ENCODE measurements at places on chromosomes 1 and 21. TPM values are rescaled to one million over a fixed set of nuclear protein-coding genes. Genes with fewer than 3 reads are reported as not detected.

GRCh38 chr1:117814856-117815797, 114.3 kb downstream of the GDAP2 start:
- no peak for DNase-seq

GRCh38 chr1:38867208-38867607, 5.9 kb downstream of the MYCBP start:
- no peak for DNase-seq

DNA sequence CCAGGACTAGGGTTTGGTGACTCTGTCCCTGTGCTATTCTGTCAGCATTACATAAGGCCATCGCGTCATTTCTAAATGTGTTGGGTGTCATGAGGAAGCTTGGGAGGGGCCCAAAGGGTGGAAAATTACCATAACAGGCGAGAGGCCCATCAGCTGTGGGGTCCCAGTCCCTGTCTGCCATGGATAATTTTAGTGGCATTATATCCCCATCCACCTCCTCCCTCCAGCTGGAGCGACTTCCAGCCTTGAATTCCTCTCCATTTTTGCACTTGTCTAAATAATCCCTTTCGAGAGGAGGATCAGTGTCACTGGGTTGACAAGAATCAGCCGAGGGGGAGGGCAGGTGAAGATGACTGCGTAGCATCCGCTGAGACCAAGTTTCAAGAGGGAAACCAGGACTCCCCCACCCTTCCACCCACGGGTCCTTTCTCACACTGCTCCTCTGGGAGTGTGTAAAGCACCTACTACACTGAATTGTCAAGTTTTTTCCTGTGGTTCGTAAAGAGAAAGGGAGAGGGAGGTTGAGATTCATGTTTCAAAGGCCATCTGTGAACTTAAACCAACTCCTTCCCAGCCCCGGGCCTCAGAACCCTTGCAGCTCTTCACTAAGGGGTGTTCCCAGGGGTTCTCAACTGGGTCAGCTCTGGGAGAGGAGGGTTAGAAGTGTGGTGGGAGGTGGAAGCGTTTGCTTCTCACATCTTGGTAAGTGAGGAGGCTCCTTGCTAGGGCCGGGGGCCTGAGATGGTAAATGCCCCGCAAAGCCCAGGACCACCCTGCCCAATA, 29.2 kb downstream of the VASH2 start:
- peak; percentile 27 for DNase-seq

- peak; percentile 92 for DNase-seq
These were observed 83.9 kb upstream of the EDEM3 start for GRCh38 chr1:184838504-184838951.

DNA sequence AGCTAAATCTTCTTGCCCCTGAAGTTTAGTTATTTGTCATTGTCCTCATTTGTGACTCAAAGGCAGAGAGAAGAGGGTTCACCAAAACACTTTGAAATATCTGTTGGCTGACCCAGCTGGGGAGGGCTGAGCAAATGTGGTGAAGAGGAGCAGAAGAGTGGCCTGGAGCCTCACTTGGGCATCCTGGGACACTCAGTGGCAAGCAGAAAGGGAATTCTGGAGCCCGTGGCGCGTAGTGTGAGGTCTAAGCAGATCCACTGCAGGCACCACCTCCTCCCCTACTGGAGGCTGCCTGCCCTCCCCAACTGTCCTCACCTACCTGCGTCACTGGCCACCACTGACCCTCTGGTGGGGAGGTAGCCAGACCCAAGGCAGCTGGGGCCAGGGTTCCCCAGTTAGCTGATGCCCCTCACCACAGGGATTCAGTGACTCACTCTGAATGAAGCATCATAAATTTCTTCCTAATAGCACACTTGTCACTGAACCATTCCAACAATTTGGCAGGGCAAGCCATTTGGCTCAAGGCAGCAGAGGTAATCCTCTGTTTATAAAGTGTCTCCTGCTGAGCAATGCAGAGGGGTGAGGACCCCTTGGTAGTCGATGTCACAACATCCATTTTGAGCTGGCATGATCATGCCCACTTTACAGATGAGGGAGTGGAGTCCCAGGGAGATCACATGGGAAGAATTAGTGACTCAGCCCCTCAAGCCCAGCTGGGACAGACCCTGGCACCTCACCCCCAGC, 80.3 kb downstream of the NENF start:
- no peak for DNase-seq

DNA sequence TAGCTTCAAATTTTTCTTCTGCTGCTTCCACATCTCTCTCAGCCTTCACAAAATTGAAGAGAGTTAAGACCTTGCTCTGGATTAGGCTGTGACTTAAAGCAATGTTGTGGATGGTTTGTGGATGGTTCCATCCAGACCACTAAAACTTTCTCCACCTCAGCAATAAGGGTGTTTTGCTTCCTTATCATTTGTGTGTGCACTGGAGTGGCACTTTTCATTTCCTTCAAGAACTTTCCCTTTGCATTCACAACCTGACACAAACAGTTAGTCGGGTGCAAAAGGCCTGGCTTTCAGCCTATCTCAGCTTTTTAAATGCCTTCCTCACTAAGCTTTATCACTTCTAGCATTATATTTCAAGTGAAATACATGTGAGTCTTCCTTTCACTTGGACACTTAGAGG, 30.3 kb downstream of the DENND1B start:
- no peak for DNase-seq

GRCh38 chr1:231351816-231352215, 13.7 kb downstream of the SPRTN start:
- DNase-seq, result no peak

- peak; percentile 19 for DNase-seq
These were observed 219.1 kb upstream of the ZC3H12A start for GRCh38 chr1:37255136-37255795.

DNA sequence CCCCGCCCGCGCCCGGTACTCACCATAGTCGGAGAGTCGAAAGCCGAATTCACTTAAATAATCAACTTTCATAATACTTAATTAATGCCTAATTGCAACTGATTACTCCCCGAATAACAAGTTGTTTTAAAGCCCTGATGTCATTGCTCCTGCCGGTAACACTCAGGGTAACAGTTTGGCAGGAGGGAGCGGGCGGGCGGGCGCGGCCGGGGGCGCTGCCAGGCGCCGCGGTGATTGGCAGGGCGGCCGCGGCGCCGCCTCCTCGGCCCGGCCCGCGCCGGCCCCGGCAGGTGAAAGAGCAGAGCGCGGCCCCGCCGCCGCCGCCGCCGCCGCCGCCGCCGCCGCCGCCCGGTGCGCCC, 102.2 kb downstream of the CASZ1 start:
- no peak for DNase-seq

The KCND3 gene
- 2.1 TPM for polyA plus RNA-seq

- no peak for DNase-seq
These were observed 196.7 kb downstream of the HLX start for GRCh38 chr1:221075911-221076310.

DNA sequence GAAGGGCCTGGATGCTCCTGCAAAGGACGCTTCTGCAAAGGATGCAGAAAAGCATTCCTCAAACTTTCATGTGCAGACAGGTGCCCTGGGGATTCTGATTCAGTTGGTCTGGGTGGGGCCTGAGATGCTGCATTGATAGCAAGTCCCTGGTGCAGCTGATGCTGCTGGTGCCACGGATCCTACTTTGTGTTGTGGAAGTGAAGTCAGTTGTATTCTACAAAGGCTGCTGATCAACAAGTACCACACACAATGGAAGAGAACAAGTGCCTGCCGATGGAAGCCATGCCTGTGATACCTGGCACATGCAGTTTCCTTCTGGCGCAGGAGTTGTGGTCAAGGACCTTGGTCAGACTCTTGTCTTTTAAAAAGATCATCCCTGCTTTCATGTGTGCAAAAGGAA, 478.8 kb downstream of the CAMTA1 start:
- no peak for DNase-seq

- DNase-seq, result no peak
These were observed 64.4 kb upstream of the NEK2 start for GRCh38 chr1:211739671-211740411.

DNA sequence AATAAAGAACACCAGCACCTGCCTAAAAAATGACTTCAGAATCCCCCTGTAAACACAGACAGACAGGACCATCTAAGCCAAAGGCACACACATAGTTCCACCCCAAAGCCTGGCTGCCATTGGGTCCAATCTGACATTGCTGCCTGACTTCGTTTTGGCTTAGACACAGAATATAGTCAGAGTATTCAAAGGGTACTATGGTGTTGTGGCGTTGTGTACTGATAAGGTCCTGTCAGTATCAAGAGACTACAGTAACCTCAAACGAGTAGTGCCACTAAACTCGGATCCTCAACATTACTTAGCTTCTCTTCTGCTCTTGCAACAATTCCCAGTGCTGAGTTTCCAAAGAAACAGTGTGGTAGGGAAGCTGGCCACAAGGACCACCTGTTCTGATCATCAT, 169.3 kb upstream of the NR5A2 start:
- no peak for DNase-seq

- DNase-seq, result no peak
These were observed 81.5 kb upstream of the UBE2U start for GRCh38 chr1:64121766-64122385.

- DNase-seq, result peak; percentile 6
These were observed 155.4 kb downstream of the CLEC20A start for GRCh38 chr1:178341261-178341956.

The MTARC1 gene
- 5.7 TPM for polyA plus RNA-seq

- no peak for DNase-seq
These were observed 99.1 kb upstream of the ARTN start for GRCh38 chr1:43834280-43835081.

GRCh38 chr1:27885621-27886352, 13.4 kb downstream of the THEMIS2 start:
- DNase-seq, result no peak

DNA sequence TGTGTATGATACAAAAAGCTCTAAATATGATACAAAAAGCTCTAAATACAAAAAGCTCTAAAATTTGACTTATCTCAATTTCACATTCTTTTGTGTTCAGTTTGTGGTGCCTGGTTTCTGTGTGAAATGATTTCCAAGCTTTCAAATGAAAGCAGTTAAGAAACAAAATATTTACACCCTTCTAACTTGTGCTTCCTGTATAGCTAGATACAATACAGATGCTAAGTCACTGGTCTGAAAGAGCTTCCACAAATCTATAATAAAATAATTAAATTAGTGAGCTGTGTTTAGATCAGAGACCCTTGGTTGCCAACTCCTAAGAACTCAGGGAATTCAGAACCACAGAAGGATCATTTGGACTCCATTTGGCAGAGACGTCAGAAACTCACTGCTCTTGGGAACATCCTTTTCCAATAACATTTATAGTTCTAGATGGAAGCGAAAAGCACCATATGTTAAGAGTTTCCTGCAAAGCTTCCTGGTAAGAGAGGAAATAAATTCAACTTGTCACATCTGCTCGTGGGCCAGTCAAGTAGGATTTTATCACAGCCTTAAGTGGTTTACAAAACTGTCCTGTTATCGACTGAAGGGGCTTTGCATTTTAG, 1079.1 kb downstream of the ADGRL2 start:
- peak; percentile 29 for DNase-seq

GRCh38 chr1:155001425-155001674, 1.3 kb upstream of the ZBTB7B start:
- DNase-seq, result no peak

- DNase-seq, result no peak
These were observed 6.8 kb upstream of the KIF17 start for GRCh38 chr1:20724364-20725188.

The GNG12 gene
- 37.1 TPM for polyA plus RNA-seq

The MOB3C gene
- polyA plus RNA-seq, result 12.3 TPM

DNA sequence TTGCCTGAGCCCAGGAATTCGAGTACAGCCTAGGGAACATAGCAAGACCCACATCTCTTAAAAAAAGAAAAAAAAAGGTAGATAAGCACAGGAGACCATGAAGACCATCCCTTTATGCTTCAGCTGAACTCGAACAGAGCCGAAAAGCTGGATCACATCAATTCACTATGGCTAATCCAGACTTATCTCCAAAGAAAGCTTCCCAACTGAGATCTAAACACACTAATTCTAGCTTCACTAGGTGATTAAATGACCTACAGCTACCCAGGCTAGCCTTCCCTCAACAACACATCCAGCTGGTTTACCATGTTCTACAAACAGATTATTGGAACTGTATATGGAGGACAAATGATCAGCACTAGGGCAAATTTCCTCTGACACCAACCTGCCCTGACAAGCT, 44.0 kb upstream of the NR5A2 start:
- no peak for DNase-seq

The MYBPH gene
- polyA plus RNA-seq, result 534 TPM

The SPATA45 gene
- 0.40 TPM for polyA plus RNA-seq

- DNase-seq, result peak; percentile 42
These were observed 524 bp downstream of the COPA start for GRCh38 chr1:160342526-160342925.

DNA sequence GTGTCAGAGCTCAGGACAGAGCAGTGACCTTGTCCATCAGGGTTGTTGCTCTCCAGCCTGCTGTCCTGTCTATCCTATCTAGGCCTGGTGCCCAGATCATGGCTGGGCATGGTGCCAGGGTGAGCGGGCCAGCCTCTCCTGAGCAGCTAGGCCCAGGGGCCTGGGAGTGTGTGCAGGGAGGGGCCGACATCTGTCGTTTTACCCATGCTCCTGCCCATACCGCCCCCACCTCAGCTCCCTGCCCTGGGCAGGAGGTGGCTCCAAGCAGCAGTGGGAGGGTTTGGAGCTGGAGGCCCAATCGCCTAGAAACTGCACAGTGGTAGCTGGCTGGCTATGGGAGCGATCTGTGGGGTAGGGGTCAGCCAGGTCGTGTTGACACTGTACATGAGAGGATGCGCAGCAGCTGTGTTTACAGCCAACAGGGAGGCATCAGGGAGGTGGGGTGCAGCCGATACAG, 6.5 kb downstream of the INSRR start:
- no peak for DNase-seq

- DNase-seq, result no peak
These were observed 23.8 kb downstream of the IGFN1 start for GRCh38 chr1:201214461-201214860.

DNA sequence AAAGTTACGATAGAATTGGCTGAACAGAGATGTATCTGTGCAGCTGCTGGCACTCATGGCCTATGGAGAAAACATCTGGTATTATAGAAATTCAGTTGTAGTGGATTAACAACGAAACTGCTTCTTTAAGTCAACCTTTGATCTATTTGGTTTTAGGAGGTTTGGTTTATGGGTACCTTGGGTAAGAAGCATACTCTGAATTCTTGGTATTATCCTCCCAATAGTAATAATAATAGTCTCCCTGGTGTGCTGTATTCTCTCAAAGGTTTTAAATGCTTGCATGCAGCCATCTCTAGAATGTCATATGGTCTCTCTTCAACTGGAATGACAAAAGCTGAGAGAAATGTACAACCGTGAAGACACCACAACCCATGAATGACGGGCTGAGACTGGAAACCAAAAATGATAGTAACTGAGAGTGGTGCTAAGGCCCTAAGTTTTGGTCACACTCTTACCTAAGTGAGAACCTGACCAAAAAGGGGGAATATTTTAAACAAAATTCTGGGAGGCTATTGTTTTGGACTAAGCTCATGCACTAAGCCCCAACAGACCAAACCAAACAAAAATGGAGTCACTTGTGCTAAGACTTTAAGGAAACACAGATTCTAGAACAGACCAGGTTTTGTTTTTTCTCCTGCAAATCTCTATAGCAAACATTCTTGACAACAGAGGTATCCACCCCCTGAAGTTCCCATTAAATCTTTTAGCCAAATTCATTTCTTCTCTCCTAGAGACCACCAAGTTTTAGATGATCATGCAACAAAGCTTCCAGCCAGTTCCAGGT, 17.6 kb upstream of the TMEM61 start:
- DNase-seq, result no peak

The TENT5C gene
- 2.2 TPM for polyA plus RNA-seq

The FAM163A gene
- polyA plus RNA-seq, result 0.31 TPM
